Activated naive CD4-positive, alpha-beta T cell (primary cell): ENCODE measurements at places on chromosomes 3 and 15.

DNA sequence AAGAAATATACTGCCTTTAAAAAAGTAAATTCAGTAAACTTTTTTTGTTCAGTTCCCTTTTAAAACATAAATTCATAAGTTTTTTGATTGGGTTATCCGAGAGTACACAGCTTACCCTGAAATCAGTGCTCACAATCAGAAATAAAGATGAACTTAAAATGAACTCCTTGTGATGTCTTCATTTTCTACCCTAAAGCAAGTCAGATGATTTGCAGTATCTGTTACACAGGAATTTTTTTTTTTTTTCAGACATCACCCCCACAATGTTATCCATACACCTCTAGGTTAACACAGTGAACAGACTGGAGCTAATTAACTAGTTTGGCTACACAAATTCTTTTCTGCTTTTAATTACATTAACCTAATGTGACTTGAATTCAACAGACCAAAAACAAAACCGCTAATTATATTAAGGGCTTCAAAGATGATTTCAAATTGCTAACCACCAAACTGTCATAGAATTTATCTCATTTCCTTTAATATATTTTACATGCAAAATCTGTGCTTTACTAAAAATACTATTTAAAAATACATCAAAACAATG lies 1042.0 kb downstream of the ROBO1 start:
- no peak for DNase-seq

GRCh38 chr15:65189102-65189740 lies 4.1 kb upstream of the CLPX start:
- DNase-seq = no peak

DNA sequence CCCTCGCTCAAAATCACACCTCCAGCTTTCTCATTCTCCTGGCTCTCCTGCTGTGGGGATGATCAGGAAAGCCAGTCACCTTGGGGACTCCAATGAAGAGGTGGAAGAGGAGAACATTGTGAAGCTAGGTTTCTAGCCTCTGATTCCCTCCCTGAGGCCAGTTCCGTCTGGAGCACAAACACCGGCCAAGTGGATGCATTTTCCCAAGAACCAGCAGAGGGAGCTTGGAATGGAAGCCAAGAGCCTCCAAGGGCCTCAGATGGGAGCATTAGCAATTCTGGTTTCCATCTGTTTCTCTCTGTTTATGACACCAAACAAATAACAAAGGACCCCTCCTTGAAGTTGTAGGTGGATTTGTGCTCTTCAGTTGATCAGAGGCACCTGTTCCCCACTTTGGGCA lies 40.6 kb upstream of the NMNAT3 start:
- no peak for DNase-seq

- no peak for DNase-seq
Observed at GRCh38 chr3:71227270-71227661, 356.3 kb downstream of the FOXP1 start.

GRCh38 chr3:125351814-125352456 lies 23.2 kb downstream of the ZNF148 start:
- no peak for DNase-seq

- no peak for DNase-seq
Observed at GRCh38 chr15:92930054-92930621, 30.0 kb downstream of the CHD2 start.

DNA sequence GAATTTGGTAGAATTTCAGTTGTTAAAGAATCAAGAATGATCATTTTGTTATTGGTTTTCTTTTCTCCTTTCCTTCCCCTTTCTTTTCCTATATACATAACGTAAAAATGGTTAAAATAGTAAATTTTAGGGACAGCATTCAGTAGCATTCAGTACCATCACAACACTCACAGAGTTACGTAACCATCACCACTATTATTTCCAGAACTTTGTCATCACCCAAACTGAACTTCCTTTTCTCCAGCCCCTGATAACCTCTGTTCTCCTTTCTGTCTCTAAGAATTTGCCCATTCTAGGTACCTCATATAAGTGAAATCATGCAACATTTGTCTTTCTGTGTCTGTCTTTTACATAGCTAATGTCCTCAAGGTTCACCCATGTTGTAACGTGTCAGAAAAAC lies 165.3 kb downstream of the AKAP13 start:
- DNase-seq = no peak

DNA sequence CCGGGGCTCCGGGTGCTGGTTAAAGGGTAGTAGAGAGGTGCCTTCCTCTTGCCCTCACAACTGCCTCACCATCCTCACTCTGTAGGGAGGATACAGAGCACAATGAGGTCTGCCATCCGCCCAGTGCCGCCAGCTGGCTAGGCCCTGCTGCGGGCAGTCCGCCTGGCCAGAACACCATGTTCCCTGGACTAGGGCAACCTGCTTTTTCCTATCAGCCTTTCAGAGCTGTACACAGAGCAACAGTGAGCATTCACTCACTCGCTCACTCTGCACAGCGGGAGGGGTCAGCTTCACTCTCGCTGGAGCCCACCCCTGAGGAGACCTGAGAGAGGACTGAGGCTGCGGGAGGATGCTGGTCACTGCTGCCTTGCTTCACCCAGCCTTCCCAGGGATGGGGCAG lies 218.7 kb upstream of the CHRNA7 start:
- no peak for DNase-seq

DNA sequence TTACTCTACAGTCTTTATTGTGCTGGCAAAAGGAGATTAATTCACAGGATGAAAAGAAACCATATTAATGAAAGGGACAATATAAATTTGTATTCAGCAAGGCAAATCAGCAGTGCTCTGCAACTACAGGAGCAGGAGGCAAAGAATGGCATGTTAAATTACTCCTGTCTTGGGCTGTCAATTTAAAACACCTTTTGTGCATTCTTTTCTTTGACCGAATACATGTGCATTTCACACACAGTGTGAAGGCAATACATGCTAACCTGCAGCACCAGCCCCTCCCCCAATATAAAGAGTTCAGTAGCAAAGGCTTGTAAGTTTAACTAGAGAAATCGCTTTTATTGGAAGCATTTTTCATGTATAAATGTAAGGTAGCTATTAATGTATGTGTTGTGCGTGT lies 275.2 kb upstream of the TOPAZ1 start:
- no peak for DNase-seq

GRCh38 chr3:191301017-191301416 lies 28.2 kb upstream of the CCDC50 start:
- no peak for DNase-seq

DNA sequence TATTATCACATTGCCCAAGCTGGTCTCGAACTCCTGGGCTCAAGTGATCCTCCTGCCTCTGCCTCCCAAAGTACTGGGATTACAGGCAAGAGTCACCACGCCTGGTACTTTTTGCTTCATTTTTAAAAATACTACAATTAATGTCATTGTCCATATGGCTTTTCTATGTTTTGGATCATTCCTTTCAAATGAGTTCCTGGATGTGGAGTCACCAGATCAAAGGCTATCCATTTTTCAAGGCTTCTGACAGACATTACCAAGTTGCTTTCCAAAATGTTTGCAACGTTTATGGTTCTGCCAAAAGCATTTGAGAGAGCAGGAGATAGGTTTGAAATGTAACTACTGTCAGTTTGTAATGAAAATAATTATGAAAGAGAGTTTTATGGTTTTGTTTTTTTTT lies 34.2 kb upstream of the BCL2L10 start:
- no peak for DNase-seq

- no peak for DNase-seq
Observed at GRCh38 chr3:183824761-183825455, 469 bp downstream of the MAP6D1 start.

- no peak for DNase-seq
Observed at GRCh38 chr3:7787871-7788828, 713.5 kb upstream of the LMCD1 start.

DNA sequence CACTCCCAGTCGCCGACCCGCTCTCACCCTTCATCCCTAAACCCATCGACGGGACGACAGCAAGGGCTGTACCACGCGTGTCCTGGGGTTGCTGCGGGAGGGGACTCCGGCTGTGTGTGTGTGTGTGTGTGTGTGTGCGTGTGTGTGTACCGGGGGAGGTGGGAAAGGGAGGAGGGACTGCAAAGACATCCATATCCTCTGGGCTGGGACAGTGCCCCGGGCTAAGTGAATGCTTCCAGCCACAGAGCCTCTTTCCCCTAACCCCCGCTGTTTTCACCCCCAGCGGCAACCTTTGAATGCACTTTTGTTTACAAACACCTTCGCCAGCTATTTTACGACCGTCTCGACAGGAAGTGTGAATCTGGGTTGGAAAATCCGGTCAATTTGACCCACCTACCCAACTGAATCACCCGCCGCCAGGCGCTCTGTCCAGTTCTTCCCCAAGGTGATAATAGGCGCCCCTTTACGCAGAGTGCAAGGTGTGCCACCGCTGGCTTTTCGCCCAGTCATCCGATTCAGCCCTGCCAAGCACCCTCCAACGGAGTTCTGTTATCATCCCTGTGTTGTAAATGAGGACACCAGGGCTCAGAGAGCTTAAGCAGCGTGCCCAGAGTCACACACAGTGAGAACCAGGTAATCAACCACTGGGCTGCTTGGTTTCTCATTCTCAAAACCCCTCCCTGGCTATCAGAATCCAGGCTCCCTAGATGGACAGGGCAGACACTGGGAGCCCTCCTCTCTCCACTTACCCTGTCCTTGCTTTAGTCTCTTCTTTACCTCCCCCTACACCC lies 739 bp upstream of the AMOTL2 start:
- no peak for DNase-seq

- no peak for DNase-seq
Observed at GRCh38 chr3:46469680-46470357, 5.1 kb upstream of the LTF start.

DNA sequence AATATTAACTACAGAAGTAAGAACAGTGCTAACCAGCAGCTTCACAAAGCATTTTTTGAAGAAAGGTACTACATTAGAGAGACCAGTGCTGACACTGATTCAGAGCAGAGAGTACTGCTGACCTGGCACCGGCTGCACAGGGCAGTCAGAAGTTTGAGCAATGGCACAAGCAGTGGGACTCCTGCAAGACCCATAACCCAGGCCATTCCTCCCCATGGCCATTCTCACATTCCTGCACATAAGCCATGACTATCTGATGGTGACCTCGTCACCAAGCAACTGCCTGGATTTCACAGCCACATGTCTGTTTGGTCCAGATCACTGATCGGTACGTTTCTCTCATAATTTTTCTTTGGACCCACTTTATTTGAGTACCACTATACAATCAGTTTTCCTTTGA lies 88.7 kb downstream of the GPR156 start:
- DNase-seq = no peak

DNA sequence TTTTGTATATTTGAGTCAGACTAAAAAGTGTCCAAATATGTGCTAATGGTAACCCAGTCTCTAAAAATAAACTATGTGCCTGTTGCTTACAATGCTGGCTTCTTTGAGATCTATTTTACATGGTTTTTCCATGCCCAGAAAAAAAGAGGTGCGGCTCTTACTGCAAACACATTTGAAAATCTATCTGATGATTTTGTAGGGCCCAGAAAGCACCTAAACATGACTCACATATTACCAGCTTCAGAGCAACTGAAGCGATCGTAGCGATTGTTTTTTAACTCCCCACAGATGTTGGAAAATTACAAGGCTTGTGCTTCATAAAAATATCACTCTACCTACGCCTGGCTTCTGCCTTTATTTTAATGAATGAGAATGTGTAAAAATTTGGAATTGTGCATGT lies 53.5 kb downstream of the SUCNR1 start:
- no peak for DNase-seq

GRCh38 chr3:177725165-177725564 lies 527.9 kb upstream of the TBL1XR1 start:
- no peak for DNase-seq

DNA sequence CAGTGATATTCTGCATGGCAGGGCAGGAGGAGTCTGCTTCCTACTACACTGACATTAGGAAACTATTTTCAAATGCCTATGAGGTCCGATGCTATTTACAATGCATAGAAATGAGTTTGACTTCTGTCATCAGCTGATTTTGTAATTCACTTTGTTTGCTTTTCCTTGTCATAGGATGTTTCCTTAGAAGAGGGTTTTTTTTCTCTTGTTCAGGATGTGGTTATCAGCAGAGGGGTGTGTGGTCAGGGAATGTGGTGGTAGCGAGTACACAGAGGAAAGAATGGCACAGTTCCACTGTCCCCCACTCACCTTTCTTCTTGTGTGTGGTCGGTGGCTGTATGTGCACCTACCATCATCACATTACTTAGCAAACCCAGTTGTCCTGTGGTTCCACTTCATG lies 231.5 kb downstream of the LRTM1 start:
- DNase-seq = no peak

DNA sequence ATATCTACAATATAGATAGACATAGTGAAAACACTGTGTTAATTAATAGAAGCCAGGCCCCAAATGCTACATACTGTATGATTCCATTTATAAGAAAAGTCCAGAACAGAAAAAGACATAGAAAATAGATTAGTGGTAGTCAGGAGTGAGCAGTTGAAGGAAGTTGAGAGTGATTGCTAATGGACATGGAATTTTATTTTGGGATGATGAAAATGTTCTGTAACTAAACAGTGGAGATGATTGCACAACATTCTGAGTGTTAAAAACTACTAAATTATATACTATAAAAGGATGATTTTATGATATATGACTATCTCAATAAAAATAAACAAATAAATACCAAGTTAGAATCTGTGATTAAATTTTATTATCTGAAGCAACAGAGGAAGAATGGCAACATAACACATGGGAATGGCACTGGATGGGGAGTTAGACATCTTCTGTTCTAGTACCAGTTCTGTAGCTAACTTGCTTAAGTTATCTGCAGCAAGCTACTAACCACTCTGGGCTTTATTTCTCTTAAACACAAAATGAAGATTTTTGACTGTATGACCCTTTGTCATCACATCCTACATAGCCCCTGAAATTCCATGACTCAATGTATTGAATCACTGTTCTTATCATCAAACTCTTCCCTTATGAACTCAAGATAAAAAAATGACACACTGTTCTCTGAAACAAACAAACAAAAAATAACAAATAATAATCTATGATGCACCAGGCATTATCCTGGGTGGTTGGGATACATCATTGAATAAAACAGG lies 612.7 kb downstream of the TBL1XR1 start:
- no peak for DNase-seq

DNA sequence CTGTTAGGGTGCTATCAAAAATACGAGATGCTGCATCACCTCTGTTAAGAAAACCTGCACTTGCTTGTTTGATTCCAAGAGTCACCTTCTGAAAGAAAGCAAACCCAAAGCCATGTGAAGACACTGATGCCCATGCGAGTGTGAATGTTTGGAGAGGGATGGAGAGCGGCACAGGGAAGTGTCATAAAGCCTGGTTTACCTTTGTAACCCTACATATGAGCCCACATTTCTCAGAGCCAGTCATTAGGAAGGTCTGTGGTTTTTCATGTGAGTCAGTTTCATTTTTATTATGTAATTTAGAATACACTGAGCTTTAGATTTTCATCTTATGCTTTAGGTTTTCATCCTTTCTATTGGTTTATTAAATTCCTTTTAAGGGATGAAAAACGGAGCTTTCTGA lies 896.8 kb downstream of the ROBO1 start:
- DNase-seq = no peak

- DNase-seq = no peak
Observed at GRCh38 chr15:27062951-27063350, 92.0 kb downstream of the GABRG3 start.

GRCh38 chr3:117572786-117573185 lies 863.2 kb downstream of the TUSC7 start:
- no peak for DNase-seq
